GM20000 (cell line): ENCODE measurements at places on chromosomes 7 and 10.

GRCh38 chr10:49606981-49607535 lies 3.1 kb upstream of the SLC18A3 start:
- peak; percentile 90 for DNase-seq

DNA sequence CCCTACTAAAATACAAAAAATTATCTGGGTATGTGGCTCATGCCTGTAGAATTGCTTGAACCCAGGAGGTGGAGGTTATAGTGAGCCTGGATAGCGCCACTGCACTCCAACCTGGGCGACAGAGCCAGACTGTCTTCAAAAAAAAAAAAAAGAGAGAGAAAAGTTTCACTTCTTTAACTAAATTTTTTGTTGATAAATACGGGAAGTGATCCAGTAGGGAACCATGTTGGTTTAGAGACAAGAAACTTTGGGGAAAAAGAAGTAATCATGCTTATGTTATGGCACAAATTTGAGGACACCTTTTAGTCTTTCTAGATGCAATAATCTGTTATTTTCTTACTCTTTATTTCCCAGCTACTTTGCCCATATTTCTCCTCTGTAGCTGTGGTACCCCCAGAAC lies 309.7 kb downstream of the TYW1 start:
- no peak for DNase-seq

DNA sequence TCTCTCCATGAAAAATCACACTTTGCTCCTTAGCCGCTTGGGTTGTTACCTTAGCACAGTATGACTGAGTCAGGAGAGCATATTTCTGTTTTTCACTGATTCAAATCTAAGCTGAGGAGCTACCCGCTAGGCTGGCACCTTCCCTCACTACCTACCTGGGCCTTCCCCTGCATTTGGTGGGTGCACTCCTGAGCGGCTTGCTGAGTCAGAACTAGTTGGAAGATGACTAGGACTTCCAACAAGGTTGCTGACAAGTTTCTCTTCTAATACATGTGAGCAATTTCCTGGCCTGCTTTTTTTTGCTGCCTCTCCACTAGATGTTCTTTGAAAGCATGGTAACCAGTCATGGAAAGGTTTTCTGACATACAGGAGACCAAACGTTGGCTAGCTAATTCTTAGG lies 43.8 kb upstream of the SEC61G start:
- no peak for DNase-seq

- no peak for DNase-seq
Observed at GRCh38 chr10:95321554-95322301, 30.9 kb upstream of the PDLIM1 start.

DNA sequence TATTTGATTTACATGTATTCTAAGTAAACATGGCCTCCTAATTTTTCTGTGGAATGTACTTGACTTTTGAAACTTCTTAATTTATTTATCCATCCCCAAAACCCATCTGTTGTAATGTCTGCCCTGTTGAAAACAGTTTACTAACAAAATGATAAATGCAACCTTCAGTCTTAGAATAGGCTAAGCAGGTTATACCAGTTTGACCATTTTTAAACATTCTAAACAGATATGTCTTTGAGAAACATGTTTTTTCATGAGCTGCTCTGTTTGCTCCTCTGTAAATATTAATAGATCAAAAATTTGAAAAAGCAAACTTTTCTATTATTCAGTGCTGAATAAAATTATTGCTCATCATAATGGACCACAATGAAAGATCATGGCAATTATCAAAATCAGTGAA lies 33.4 kb upstream of the NRBF2 start:
- no peak for DNase-seq

DNA sequence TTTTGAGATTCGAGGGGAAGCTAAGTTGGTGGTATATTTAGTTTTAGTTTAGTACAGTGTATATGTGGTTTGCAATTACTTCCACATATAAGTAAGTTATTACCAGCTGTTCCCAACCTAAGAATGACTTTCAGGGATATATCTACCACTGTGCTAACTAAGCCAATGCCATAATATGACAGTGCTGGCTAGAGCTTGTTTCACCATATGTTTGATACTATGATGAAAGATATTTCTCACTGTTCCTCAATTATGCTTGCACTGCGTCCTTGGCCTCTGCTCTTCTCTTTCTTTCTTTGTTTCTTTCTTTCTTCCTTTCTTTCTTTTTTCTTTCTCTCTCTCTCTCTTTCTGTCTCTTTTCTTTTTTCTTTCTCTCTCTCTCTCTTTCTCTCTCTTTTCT lies 113.8 kb upstream of the SKAP2 start:
- no peak for DNase-seq

GRCh38 chr10:13928451-13928850 lies 341.7 kb downstream of the PRPF18 start:
- DNase-seq = no peak
